Stimulated activated CD4-positive, alpha-beta T cell treated with anti-CD3 and anti-CD28 coated beads, TNF-alpha, amount 100 ng/mL, for 4 hours (primary cell): ENCODE measurements at places on chromosomes 13 and 19.

DNA sequence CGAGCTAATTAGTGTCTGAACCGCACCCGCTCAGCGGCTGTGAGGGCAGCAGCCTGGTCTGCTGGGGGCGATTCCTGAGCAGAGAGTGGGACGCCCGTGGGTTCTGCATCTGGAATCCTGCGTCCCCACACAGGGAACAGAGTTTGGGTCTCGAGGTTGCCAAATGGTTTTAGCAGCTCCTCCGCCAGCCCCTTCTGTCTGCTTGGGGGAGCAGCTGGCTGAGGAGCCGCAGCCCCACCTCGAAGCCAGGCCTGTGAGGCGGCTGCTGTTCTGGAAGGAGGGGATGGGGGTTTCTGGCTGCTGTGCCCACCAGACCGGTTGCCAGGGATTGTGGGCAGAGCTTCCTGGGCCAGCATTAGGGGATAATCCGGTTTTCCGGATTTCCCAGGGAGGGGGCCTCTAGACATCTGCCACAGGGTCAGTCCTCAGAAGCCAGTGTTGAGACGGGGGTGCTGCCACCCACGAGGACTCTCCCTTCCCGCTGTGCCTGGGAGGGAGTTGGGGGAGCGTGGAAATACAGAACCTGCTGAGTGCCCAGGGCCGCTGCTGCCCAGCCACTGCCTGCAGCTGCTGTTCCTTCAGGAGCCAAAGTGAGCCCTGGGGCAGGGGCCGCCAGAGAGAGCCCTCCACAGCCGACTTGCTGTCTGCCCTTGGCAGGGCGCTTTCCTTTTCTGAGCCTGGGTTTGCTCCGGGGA is 2.0 kb downstream of the CDC34 start:
- DNase-seq, result no peak

DNA sequence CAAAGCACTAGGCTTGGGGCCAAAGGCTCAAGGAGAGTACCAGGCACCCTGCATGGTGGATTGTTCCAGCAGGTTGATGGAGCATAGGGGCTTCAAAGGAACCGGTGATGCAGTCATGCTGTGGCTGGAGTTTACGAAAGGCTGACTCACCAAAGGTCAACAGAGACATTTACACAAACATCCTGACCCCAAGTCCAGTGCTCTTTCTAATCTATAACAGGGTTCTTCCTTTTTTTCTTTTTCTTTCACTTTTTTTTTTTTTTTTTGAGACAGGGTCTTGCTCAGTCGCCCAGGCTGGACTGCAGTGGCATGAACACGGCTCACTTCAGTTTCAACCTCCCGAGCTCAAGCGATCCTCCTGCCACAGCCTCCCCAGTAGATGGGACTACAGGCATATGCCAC is 35.6 kb upstream of the TPTE2 start:
- DNase-seq, result no peak

DNA sequence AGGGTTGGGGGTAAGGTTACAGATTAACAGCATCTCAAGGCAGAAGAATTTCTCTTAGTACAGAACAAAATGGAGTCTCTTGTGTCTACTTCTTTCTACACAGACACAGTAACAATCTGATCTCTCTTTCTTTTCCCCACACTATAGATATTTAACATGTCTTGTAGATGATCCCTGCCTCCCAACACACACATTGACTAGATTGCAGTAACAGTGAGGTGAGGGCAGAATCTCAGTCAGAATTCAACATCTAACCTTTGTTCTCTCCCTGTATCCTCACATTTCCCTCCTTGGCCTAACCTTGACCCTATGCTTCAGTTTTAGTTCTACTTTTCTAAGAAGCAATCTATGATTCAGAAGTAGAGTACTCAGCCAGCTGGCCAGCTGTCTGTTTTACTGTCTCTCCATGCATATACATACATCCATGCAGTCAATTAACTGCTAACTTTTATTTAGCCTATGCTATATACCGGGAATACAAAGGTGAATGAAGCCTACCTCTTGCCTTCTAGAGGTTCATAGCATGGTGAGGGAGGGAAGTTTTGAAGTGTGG is 18.1 kb downstream of the DNAJC15 start:
- no peak for DNase-seq

GRCh38 chr13:47831265-47831664 is 169.8 kb downstream of the SUCLA2 start:
- no peak for DNase-seq

DNA sequence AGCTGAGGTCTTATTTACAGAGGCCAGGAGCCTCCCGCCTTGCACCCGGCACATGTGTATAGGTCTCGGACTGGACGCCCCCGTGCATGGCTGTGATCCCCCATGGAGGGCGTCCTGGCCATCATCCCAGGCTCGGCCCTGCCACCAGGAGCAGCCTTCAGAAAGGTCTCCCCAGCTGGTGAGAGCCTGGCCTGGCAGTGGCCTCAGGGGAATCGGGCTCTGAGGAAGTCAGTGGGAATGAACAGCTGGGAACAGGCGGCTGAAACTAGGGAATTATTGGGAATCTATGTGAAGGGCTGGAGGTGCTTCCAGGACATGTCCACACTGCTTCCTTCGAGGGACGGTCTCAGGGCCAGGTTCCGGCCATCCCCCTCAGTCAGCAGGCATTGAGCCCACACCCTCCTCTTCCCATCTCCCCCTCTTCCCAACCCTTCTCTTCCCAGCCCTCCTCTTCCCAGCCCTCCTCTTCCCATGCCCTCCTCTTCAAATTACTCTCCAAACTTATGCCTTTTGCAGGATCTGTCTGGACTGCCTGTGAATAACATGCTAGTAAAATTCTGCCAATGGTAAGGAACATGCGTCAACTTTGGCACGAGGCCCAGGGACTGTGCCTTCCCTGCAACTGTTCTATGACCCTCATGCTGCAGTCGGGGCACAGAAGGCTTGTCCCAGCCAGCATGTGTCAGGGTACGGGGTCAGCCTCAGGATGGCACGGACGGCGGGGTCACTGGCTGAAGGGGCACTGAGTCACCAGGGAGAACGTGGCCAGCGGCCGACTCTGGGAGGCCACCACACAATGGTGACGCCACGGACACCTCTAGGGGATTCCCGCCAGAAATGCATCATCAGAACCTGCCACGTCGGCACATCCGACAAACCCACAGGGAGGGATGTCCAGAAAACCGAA is 24.2 kb upstream of the C13orf46 start:
- no peak for DNase-seq

GRCh38 chr19:955803-956765 is 28.1 kb upstream of the WDR18 start:
- DNase-seq, result no peak

DNA sequence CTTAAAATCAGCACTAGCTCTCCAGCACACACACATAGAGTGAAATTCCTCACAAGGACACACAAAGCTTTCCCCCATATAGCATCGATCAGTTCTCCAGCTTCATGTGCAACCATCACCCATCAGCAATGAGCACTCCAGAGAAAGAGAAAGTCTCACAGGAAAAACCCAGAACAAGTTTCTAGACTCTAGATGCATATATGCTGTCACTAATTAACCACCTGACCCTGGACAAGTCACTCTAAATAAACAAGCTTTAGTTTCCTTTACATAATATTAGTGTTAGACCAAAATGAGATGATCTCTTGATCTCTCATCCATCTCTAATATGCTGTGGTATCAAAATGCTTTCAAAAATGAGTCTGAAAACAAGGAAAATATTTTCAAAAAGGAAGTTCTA is 81.2 kb downstream of the TBC1D4 start:
- DNase-seq, result no peak

GRCh38 chr13:103437651-103438050 is 371.4 kb upstream of the SLC10A2 start:
- DNase-seq, result no peak

- no peak for DNase-seq
Observed at GRCh38 chr19:14147797-14148605, 11.6 kb upstream of the ASF1B start.

DNA sequence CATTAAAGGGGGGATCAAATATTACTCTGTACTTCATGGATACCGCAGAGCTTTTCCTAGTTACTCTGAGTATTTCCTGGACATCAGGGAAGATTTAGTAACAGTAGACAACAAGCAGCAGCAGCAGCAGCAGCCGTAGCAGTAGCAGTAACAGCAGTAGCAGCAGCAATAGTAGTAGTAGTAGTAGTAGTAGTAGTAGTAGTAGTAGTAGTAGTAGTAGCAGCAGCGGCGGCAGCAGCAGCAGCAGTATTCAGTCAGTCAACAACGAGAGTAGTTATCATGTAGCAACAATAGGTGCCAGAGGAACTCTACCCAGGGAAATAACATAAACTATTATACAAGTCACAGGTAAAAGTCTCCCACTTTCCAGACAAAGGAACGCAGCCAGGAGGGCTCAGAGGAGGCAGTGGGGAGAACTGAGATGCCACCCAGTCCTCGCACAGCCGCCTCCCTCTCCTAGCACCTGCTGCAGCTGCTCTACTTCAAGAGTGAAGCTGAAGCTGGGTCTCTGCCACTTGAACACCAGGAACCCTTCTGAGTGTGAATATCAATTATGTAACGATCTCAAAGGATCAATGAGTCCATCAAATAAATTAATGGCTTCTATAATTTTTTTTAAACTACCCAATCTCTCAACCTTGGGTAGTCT is 1.3 kb upstream of the DOCK9 start:
- DNase-seq, result no peak

- no peak for DNase-seq
Observed at GRCh38 chr13:113776231-113777125, 17.5 kb downstream of the TMEM255B start.

GRCh38 chr13:36163809-36164308 is 32.7 kb upstream of the DCLK1 start:
- DNase-seq, result no peak

GRCh38 chr13:100035936-100036335 is 53.0 kb upstream of the PCCA start:
- no peak for DNase-seq

GRCh38 chr19:13865571-13866462 is 11.1 kb upstream of the NANOS3 start:
- no peak for DNase-seq

- no peak for DNase-seq
Observed at GRCh38 chr13:39196965-39197646, 158.8 kb downstream of the NHLRC3 start.

DNA sequence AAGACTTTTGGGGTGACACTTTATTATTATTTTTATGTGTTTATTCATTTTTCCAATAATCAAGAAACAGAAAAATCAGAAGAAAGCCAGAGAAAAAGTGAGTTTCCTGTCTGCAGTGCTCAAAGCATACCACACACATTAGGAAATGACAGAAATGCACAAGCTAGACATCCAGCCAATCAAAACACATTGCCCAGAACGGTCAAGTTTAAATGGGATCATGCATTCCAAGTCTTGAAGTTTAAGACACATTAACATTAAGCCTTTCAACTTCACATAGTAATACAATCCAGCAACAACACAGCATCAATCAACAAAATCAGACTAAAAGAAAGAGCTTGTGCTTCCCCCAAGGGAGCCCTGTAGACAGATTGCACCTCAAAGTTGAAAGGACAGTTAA is 28.7 kb upstream of the MEDAG start:
- DNase-seq, result no peak

DNA sequence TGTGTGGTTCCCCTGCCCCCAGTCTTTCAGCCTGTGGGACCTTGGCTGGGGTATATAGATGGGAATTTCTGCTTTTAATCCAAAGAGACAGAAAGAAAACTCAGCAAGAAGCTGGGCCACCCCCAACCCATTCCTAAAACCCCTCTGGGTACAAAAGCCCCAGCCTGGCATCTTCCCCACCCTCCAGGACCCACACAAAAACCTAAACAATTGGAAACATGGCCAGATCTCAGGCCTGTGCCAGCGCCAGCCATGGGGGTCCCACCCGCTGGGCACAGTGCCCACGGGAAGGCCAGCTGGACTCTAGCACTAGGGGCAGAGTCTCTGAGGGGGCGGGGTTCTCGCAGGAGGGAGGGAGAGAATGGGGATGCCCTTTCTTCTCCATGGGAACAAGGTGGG is 8.6 kb downstream of the LYL1 start:
- DNase-seq, result no peak

DNA sequence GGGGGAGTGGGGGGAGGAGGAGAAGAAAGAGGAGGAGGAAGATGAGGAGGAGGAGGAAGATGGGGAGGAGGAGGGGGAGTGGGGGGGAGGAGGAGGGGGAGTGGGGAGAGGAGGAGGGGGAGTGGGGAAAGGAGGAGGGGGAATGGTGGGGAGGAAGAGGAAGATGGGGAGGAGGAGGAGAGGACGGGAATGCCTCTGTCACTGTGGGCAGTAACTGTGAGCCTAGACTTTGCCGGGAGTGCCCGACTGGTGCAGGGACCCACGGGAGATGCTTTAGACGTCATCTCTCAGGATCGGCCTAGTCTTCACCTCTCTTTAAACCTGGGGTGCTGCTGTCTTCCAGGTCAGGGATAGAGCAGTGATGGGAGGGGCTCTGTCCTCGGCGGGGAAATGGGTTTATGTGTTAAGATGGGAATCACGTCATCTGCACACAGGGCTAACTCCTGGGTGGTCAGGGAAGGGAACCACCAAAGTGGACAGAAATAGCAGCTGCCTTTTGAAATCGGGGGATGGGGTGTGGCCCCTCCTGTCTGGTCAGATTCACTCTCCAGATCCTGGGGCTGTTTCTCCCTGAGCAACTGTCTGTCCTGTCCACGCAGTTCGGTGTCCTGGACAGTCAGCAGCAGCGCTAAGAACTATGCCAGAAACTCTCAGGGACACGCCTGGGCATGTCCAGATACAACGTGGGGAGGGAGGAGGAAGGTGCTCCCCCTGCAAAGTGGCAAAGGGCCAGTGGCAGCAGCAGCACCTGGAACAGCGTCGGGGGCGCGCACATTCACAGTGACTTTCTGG is 26.9 kb downstream of the GAS6 start:
- no peak for DNase-seq

GRCh38 chr19:47609906-47610894 is 1.3 kb downstream of the BICRA start:
- DNase-seq, result peak; percentile 27

- no peak for DNase-seq
Observed at GRCh38 chr19:35332817-35333216, 3.8 kb downstream of the CD22 start.

GRCh38 chr13:50915565-50915964 is 6.0 kb downstream of the RNASEH2B start:
- DNase-seq, result no peak

DNA sequence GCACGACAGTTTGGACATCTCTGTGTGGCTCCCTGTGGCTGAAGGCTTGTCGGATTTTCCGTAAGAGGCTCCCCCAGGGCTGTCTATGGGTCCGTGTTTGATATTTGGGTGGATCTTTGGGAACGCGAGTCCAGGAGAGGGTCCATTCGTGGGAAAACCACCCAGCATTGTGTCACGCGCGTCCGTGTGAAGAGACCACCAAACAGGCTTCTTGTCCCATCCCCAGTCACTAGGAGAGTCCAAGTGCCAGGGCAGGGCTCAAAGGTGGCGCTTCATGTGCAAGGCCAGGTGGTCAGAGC is 2.4 kb downstream of the KLF1 start:
- DNase-seq, result no peak

DNA sequence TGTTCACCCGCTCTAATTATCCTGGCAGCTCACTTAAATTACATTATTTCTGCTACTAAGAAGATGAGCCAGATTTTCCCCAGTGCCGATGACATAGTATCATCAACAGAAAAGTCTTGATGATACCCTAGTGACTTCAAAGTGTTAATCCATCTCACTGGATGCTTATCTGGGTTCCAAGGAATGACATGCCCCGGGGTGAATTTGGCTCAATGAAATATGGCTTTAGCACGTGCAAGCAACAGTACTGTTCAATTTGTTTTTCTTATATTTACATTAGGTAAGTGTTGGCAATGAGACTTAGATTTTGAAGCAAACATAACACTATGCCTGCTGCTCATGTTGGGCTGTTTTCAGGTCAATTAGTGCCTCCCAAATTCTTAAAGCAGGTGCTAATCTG is 548.2 kb upstream of the SLITRK1 start:
- no peak for DNase-seq
